ENCODE measurements at places on chromosomes 13 and 19.

DNA sequence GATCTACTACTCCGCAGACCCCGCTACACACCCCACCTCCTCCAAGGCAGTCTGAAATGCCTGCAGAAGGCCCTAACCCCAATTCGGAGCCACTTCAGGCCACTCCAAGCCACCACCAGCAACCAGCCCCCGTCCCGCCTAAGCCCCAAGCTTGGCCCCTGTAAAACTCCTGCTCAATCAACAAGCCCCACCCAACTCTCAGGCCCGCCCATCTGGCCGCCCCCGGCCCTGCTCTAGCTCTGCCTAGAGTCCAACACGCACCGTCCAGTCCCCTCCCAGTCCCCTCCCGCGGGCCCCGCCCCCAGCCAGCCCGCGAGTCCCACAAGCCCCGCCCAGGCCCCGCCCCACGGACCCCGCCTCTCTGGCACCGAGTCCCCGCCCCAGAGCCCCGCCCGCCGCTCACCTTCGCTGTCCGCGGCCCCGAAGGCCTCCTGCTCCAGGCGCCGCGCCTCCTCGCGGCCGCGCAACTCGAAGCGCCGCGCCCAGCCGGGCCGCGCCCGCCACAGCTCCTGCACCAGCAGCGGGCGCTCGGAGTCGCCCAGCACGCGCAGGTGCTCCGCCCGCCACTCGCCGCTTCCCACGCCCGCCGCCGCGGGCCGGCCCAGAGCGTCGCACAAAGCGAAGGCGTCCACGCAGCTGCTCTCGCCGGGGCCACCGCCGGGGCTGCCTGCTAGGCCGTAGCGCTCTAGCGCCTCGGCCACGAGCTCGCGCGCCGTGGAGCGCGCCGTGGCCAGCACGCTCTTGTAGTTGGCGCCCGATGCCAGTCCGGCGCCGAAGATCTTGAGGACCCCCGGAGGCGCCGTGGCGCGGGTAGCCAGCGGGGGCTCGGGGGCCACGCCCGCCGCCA lies 1.6 kb downstream of the RASIP1 start:
- H3K4me1 ChIP-seq, result peaks cover 16% of the 10 kb centered on the region
- peak; percentile 100 for DNase-seq
- H3K36me3 ChIP-seq, result no peaks in the 10 kb centered on the region
- H3K27me3 ChIP-seq, result no peaks in the 10 kb centered on the region

DNA sequence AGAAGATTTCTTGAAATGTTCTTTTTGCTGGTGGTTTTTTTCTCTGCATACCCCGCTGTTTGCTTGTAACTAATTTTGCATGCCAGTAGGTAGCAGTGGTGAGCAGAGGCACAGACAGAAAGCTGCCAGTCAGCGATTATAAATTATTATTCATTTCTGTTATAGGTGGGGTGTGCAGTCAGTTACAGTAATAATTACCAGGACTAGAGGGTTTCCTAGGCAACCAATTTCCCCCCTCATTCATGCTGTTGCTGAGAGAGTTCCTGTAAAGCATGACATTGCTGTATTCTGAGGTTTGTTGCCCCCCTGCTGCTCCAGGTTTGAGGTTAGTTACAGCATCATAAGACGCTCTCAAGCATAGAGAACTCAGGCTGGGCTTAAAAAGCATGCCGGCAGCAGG lies 104.5 kb downstream of the URI1 start:
- H3K27me3 ChIP-seq, result no peaks in the 10 kb centered on the region
- DNase-seq, result peak; percentile 50
- H3K4me3 ChIP-seq, result no peak overlapping the region

DNA sequence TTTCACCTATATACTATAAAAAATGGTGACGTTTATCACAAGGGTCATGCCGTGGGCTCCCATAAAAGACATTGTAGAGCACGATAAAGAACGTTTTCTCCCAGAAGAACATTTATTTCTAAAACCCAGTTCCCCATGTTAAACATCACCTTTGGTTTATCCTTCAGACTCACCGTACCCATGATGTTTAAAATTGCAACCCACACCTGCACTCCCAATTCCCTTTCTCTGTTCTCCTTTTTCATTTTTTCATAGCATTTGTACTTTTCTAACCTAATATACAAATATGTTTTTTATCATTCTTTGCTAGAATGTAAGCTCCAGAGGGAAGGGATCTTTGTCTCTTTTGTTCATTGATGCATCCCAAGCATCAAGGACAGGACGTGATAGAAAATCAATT lies 2.0 kb downstream of the RCBTB2 start:
- H3K27me3 ChIP-seq, result no peaks in the 10 kb centered on the region
- H3K4me3 ChIP-seq, result no peak overlapping the region
- peaks cover 13% of the 10 kb centered on the region for H3K4me1 ChIP-seq
- H3K27ac ChIP-seq, result no peak overlapping the region
- no peaks in the 10 kb centered on the region for H3K36me3 ChIP-seq

- no peaks in the 10 kb centered on the region for H3K27me3 ChIP-seq
- no peak overlapping the region for H3K4me3 ChIP-seq
- no peaks in the 10 kb centered on the region for H3K36me3 ChIP-seq
- H3K27ac ChIP-seq, result no peak overlapping the region
- H3K4me1 ChIP-seq, result no peaks in the 10 kb centered on the region
- DNase-seq, result no peak
These were observed 1681.5 kb downstream of the EFNB2 start for GRCh38 chr13:104854007-104854406.

- no peak for DNase-seq
- H3K4me3 ChIP-seq, result no peak overlapping the region
- no peaks in the 10 kb centered on the region for H3K27me3 ChIP-seq
- no peaks in the 10 kb centered on the region for H3K4me1 ChIP-seq
- no peaks in the 10 kb centered on the region for H3K36me3 ChIP-seq
- peak overlapping the region; percentile 80 for H3K27ac ChIP-seq
These were observed 81.1 kb upstream of the SERP2 start for GRCh38 chr13:44292545-44292944.

GRCh38 chr13:49980266-49980665 lies 16.6 kb upstream of the TRIM13 start:
- no peak for DNase-seq
- H3K4me1 ChIP-seq, result peaks cover 4% of the 10 kb centered on the region
- no peak overlapping the region for H3K27ac ChIP-seq
- no peak overlapping the region for H3K4me3 ChIP-seq

- no peak overlapping the region for H3K4me3 ChIP-seq
- no peak for DNase-seq
- H3K36me3 ChIP-seq, result no peaks in the 10 kb centered on the region
- H3K27ac ChIP-seq, result no peak overlapping the region
These were observed 8.6 kb upstream of the BCAT2 start for GRCh38 chr19:48819366-48819816.

- no peak overlapping the region for H3K27ac ChIP-seq
- H3K4me1 ChIP-seq, result no peaks in the 10 kb centered on the region
- H3K27me3 ChIP-seq, result no peaks in the 10 kb centered on the region
- no peak for DNase-seq
- no peaks in the 10 kb centered on the region for H3K36me3 ChIP-seq
- H3K4me3 ChIP-seq, result no peak overlapping the region
These were observed 717.4 kb upstream of the SPRY2 start for GRCh38 chr13:81058211-81058915.

DNA sequence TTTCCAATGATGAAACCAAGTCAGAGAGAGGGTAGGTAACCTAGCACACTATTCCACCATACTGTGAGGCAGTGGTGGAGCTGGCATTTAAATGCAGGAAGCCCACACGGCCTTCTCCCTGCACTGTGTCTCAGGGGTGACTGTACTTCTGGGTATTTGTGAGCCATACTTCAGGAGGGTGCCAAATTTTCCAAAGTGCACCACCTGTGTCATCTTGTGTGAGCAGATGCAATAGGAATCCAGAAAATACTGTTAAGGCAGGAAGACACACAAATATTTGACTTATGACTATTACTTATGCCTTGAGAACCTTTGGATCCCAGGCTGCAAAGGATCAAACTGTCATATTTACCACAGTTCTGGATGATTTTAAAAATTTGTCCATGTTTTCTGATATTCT lies 17.3 kb downstream of the ZNF229 start:
- no peaks in the 10 kb centered on the region for H3K36me3 ChIP-seq
- no peaks in the 10 kb centered on the region for H3K27me3 ChIP-seq
- no peak overlapping the region for H3K27ac ChIP-seq
- H3K4me1 ChIP-seq, result no peaks in the 10 kb centered on the region

DNA sequence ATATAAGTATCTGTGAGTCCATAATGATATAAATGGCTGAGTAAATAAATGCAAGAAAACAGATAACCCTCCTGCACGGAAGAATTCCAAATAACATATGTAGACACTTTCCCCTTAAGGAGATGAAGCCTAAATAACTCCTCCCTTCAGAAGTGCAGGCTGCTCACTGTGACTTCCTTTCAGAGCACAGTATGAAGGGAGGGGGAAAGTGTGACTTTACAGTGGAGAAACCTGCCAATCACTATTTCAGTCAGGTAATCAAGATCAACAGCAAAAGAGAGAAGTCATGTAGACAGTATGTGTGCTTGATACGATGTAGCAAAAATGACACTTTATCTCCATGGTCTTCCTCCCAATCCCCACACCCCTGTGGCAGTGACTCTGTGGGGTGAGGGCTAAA lies 7.1 kb downstream of the GGACT start:
- DNase-seq, result no peak
- H3K27me3 ChIP-seq, result no peaks in the 10 kb centered on the region
- no peaks in the 10 kb centered on the region for H3K4me1 ChIP-seq
- no peak overlapping the region for H3K27ac ChIP-seq
- no peaks in the 10 kb centered on the region for H3K36me3 ChIP-seq

GRCh38 chr19:50794876-50795663 lies 4.9 kb downstream of the ACP4 start:
- peak; percentile 57 for DNase-seq
- H3K4me3 ChIP-seq, result no peak overlapping the region
- H3K36me3 ChIP-seq, result no peaks in the 10 kb centered on the region
- no peaks in the 10 kb centered on the region for H3K27me3 ChIP-seq
- H3K27ac ChIP-seq, result no peak overlapping the region

DNA sequence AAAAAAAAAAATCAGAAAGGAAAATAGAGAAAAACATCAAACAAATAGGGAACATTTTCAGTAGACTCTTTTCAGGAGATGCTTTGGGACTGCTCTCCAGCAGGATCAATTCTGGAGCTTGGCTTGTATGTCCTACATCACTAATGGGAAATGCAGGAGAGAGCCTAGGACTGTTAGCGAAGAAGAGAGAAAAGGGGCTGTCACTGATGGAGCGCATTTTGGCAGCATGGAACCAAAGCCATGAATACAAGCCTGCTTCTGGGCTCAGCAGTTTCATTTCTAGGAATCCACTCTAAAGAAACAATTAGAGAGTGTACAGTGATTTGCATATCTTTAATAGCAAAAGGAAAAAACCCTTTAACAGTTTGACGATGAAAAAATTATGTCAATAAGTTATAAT lies 203.9 kb downstream of the NUFIP1 start:
- H3K36me3 ChIP-seq, result no peaks in the 10 kb centered on the region
- H3K4me1 ChIP-seq, result peaks cover 5% of the 10 kb centered on the region
- H3K27me3 ChIP-seq, result no peaks in the 10 kb centered on the region
- H3K27ac ChIP-seq, result no peak overlapping the region
- H3K4me3 ChIP-seq, result no peak overlapping the region

DNA sequence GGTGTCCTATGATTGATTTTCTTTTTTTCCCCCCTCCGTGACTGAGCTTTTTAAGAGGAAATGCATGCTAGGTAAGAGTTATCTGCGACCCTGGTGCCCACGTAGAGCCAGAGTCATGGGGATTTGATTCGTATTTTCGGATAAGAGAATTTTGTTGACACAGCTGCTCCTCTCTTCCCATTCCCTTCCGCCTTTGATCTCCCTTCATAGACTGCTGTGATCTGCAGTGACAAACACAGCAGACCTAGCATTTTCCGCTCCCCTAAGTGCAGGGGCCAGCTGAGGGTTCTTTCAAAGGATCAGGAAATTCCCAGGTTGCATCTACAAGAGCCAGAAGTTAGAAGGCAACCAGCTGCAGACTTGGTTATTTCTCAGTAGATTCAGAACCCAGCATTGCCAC lies 70.5 kb downstream of the ZNF568 start:
- H3K27me3 ChIP-seq, result no peaks in the 10 kb centered on the region
- no peaks in the 10 kb centered on the region for H3K4me1 ChIP-seq
- H3K4me3 ChIP-seq, result no peak overlapping the region
- no peaks in the 10 kb centered on the region for H3K36me3 ChIP-seq
- no peak overlapping the region for H3K27ac ChIP-seq
- DNase-seq, result no peak

DNA sequence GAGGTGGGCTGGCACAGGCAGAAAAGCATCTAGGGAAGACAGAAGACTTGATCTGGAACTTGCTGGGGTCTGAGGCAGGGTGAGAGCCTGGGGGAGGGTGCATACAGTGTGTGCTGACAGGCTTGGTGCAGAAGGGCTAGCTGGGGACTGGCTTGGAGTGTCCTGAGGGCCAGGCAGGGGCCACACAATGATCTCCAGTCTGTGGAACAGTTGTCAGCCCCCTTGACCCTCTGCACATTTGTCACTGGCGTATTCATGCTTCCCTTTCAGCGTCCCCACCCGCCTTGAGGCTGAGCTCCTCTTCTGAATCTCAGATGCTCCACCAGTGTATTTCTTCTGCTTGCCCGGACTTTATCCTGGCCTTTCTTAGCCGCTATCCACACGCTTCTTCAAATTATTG lies 2.8 kb upstream of the MICU2 start:
- H3K4me1 ChIP-seq, result no peaks in the 10 kb centered on the region
- no peak for DNase-seq
- no peaks in the 10 kb centered on the region for H3K36me3 ChIP-seq
- no peak overlapping the region for H3K27ac ChIP-seq
- H3K4me3 ChIP-seq, result no peak overlapping the region

DNA sequence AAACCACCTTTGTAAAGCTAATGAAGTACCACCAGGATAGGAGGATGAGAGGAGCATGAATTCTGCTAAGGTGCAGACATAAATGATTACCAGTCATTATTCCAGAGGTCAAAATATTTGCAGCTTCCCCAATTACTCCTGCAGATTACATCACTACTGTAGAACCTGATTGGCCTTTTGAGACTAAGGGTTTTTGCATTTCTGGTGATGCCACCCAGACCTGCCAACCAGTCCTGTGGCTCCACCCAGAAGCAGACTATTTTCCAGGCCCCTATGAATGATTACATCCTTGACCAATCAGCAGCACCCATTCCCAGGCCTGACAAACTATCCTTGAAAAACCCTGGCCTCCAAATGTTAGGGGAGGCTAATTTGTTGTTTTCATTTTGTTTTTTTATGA lies 11.2 kb upstream of the KCNC3 start:
- no peak overlapping the region for H3K27ac ChIP-seq
- H3K36me3 ChIP-seq, result no peaks in the 10 kb centered on the region
- DNase-seq, result no peak
- no peaks in the 10 kb centered on the region for H3K27me3 ChIP-seq

GRCh38 chr19:33898062-33898677 lies 101.5 kb downstream of the KCTD15 start:
- no peak overlapping the region for H3K27ac ChIP-seq
- no peaks in the 10 kb centered on the region for H3K36me3 ChIP-seq
- no peak overlapping the region for H3K4me3 ChIP-seq
- no peaks in the 10 kb centered on the region for H3K27me3 ChIP-seq
- no peak for DNase-seq
- no peaks in the 10 kb centered on the region for H3K4me1 ChIP-seq

- no peak overlapping the region for H3K27ac ChIP-seq
- no peaks in the 10 kb centered on the region for H3K36me3 ChIP-seq
- no peak for DNase-seq
- H3K4me3 ChIP-seq, result no peak overlapping the region
These were observed 27.8 kb upstream of the OR1M1 start for GRCh38 chr19:9058905-9059667.

Data from SK-N-SH (cell line).